Panc1 (cell line): ENCODE measurements at places on chromosomes 3 and 15.

- DNase-seq = no peak
Observed at GRCh38 chr3:13373975-13374586, 46.0 kb downstream of the NUP210 start.

DNA sequence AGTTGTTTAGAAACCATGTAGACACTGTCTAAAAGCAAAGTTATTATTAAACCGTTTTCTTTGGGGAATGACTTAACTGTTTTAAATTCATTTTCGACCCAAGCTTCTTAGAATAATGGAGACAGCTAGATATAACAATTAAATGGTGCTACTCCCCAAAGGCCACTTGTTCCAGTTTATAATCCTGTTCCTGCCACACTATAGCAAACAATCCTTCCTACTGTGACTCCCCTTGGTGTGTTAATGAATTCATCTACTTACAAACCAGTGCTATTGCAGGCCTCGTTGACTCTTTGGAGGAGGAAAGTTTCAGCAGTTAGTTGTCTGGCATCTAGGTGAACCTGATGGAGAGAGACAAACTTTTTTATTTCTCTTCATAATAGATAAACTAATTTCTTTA lies 25.2 kb upstream of the CLSTN2 start:
- no peak for DNase-seq

DNA sequence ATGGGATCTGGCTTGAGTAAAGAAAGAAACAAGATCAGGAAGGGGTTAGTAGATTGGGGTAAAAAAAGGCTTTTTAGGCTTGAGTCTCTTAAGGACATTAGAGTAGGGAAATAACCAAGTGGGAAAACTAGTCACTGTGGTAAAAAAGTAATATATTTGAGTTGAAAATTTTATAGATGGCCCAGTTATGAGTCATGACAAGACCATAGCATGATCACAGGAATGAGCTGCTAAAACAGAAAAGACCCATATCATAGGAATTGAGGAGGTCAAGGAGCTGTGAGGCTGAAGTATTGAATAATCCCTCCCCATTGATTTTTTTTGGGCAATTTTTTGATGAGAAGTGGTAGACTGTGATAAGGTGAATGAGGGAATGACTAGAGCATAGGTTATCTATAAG lies 69.2 kb upstream of the TBC1D5 start:
- DNase-seq = no peak

GRCh38 chr15:38707802-38708671 lies 143.4 kb upstream of the RASGRP1 start:
- no peak for DNase-seq

DNA sequence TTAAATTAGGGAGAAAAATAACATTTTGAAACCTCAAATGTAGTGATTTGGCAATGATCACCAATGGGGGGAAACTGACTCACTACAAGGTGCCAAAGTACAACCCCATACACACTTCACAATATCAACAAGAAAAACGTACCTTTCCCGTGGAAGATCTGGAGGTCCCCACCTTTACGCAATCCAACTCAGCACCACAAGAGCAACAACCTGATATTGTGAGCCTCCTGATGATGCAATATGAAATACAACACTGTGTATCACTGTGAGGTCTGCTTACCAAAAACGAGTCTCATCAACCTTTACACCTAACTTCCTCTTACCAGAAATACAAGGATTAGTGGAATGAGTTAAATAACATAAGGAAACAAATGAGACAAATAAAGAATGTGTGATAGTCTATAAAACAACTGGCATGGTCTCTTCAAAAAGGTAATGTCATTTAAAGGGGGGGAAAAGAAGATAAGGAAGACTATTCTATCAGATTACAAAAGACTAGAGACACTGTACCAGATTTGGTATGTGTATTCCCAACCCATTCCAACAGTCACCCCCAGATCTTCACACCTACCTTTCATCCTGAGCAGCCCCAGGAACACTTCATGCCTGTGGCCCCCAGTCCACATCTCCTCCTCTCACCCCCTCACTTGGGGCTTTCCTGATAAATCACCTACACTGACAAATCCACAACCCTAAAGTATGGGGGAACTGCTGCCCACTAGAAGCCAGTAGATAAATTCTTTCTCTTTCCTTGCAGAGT lies 27.7 kb downstream of the DLG1 start:
- DNase-seq = no peak

DNA sequence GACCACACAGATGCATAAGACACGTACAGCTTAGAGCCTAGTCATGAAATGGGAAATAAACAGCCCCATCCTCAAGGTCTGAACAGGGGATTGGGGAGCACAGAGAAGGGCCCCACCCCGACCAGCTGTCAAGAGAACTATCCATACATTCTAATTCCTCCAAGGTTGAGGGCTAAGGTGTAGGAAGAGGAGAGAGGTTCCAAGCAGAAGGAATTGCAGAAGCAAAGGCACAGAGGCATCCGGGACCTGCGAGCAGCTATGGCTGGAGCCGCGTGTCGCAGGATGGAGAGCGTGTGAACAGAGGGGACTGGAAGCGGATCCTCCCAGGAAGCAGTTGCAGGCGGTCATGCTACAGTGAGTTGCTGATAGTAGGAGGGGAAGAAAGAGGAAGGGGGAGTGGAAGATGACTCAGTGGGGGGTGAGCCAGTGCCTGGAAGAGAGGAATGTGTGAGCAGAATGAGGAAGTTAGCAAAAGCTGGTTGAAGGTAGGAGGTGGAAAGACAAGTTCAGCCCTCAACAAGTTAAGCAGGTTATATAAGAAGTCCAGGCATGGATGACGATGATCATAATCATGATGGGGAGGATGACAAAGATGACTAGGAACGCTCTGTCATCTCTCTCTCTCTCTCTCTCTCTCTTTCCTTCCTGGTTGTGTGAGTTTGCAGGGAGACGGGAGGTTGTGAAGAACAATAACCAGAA lies 89.7 kb downstream of the LIPC start:
- no peak for DNase-seq

GRCh38 chr15:83324799-83325198 lies 40.3 kb upstream of the BNC1 start:
- no peak for DNase-seq

- DNase-seq = no peak
Observed at GRCh38 chr15:83747050-83747717, 93.3 kb downstream of the ADAMTSL3 start.
